Cerebellum (tissue), 4 donors: ENCODE measurements at places on chromosomes 2 and 18.
A peak's percentile ranks its signal among the peaks of the same experiment; 100 is the strongest.

DNA sequence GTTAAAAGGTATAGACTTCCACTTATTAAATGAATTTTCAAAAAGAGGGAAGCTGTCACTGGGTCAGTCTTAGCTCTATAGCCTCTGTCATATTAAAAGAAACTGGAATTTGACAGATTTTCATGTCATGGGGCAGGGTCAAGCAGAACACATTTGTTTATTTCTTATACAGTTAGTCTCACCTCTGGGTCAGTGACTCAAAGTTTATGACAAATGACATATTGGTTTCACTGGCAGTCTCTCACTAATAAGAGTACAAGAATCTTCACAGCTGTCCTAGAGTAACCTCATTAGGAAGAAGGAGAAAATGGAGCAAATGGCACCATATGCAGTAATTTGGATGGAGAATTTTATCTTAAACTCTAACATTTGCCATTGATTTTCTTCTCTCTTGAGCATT is 63.2 kb downstream of the MBD2 start:
- DNase-seq = no peak

GRCh38 chr18:52716973-52717372 is 377.0 kb downstream of the DCC start:
- peak; percentile 37 for DNase-seq

- DNase-seq = peak; percentile 22
These were observed 945.0 kb upstream of the CRIM1 start for GRCh38 chr2:35410431-35411061.

DNA sequence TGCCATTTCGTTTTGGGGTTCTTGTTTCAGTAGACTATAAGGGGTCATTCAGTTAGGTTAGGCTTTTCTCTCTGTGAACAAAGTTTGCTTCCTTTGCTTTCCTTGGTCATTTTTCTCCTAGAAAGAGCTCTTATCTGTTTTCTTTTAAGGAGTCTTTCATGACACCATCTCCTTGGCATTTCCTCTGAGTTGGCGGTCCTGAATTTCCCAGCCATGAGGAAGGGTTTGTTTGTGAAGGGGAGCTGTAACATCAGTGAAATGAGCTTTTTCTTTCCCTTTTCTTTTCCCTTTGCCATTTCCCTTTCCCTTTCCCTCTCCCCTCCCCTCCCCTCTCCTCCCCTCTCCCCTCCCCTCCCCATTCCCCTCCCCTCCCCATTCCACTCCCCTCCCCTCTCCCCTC is 61.7 kb downstream of the MAP4K4 start:
- no peak for DNase-seq
